Aorta (tissue), 5 donors: ENCODE measurements at places on chromosomes 16 and 17. TPM values are rescaled to one million over a fixed set of nuclear protein-coding genes. Genes with fewer than 3 reads are reported as not detected.
A peak's percentile ranks its signal among the peaks of the same experiment; 100 is the strongest.

LRRC37A gene
- 7.7 TPM for total RNA-seq

DNA sequence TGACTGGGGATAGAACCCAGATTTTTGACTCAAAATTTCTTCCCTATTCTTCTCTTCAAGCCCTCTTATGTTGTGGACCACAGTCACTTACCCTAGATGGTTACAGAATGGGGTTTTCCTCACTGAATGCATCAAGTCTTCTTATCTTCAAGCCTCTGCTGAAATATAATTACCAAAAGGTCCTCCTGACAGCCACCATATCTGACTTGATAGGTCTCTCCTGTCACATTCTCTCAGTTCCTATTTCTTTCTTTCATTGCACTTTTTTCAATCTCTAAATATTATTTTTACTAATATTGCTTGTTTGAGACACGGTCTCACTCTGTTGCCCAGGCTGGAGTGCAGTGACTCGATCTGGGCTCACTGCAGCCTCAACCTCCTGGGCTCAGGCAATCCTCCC lies 1.1 kb upstream of the COPZ2 start:
- no peak overlapping the region for H3K4me3 ChIP-seq
- H3K27ac ChIP-seq, result no peak overlapping the region
- DNase-seq, result no peak
- no peaks in the 10 kb centered on the region for H3K27me3 ChIP-seq
- no peaks in the 10 kb centered on the region for H3K36me3 ChIP-seq

DNA sequence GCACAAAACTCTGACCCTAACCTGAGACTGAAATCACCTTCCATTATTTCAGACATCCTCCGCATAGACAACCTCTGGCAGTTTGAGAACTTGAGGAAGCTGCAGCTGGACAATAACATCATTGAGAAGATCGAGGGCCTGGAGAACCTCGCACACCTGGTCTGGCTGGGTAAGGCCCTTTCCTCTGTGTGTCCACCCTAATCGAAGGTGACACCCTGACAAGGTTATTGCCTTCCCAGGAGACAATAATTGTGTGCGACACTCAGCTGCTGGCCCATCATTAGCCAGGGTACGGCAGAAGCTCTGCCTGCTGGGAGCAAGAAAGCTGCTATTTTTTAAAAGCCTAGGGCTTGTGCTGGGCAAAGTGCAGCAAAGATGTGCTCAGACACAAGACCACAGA lies 11.1 kb downstream of the DRC3 start:
- H3K4me3 ChIP-seq, result no peak overlapping the region
- H3K4me1 ChIP-seq, result no peaks in the 10 kb centered on the region
- no peak overlapping the region for H3K27ac ChIP-seq
- DNase-seq, result no peak
- H3K36me3 ChIP-seq, result no peaks in the 10 kb centered on the region
- H3K27me3 ChIP-seq, result no peaks in the 10 kb centered on the region

CASKIN2 gene
- total RNA-seq, result 61.5 TPM

- H3K27ac ChIP-seq, result peak overlapping the region; percentile 17
- H3K36me3 ChIP-seq, result no peaks in the 10 kb centered on the region
- DNase-seq, result no peak
- H3K4me1 ChIP-seq, result peaks cover 2% of the 10 kb centered on the region
- H3K27me3 ChIP-seq, result no peaks in the 10 kb centered on the region
- no peak overlapping the region for H3K4me3 ChIP-seq
These were observed 270.1 kb upstream of the TBX2 start for GRCh38 chr17:61129267-61130254.
